ENCODE measurements at places on chromosomes 5 and 9.
A peak's percentile ranks its signal among the peaks of the same experiment; 100 is the strongest.

DNA sequence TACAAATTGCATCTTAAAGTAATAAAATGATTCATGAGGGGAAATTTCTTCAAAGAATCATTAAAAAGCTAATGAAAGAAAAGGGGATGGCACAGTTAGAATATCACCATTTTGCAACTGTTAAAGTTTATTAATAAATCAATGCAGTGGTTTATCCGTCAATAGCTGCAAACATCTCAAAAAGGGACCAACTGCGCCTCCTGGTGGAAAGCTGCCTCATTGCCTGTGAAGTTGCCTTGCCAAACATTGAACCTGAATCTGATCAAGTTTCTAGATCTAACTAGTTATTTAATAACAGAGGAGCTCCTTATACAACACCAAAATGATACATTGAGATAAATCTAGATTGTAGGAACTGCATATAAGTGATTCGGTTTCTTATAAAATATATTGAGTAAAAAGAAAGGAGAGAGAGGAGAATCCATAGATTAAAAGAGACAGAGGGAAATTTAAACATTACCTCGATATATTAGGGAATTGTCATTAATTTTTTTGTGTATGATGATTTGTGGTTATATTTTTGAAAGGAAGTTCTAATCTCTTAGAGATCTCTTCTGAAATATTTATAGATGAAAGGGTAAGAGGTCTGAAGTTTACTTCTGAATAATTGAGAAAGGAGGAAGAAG lies 6.9 kb upstream of the NDUFB6 start:
- peak; percentile 22 for DNase-seq

DNA sequence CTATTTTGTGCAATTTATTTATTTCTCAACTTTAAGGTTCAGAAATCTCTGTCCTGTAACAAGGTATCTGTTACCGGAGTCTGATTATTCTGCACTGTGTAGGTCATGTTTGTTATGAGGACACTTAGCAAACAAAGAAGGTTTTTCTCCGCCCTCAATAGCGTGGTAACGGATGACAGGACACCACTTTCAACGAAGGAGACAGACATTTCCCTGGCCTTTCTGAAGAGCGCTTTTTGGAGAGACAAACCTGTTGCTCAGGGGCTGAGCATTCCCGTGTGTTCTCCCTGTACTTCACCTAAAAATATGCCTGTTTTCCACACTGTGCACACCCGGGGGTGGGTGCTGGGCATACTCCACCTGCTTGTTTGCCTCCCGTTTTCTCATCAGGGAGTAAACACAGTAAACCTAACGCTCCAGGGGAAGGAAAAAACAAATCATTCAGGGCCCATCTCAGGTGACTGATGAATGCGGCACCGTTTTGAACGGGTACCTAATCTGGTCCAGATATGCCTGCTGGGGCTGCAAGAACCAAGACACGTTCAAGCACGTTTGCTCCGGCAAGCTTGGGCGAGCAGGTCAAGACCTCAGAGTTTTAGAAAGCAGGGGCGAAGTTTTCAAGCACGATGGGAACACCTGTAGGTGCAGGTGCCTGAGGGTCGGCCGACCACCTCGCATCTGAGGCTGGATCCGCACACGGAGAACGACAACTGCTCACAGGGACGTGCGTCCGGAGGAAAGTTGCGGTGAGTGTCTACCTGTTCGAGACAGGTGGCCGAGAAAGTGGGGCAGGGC lies 859 bp downstream of the RETREG1 start:
- DNase-seq, result no peak

GRCh38 chr9:109198736-109199382 lies 31.8 kb upstream of the FRRS1L start:
- no peak for DNase-seq

- DNase-seq, result no peak
Observed at GRCh38 chr5:113825176-113825575, 311.7 kb downstream of the YTHDC2 start.

GRCh38 chr5:98513380-98513779 lies 260.1 kb upstream of the RGMB start:
- DNase-seq, result no peak

- DNase-seq, result no peak
Observed at GRCh38 chr5:103744159-103744558, 181.6 kb upstream of the NUDT12 start.

- DNase-seq, result no peak
Observed at GRCh38 chr9:116390303-116391228, 237.0 kb downstream of the PAPPA start.

DNA sequence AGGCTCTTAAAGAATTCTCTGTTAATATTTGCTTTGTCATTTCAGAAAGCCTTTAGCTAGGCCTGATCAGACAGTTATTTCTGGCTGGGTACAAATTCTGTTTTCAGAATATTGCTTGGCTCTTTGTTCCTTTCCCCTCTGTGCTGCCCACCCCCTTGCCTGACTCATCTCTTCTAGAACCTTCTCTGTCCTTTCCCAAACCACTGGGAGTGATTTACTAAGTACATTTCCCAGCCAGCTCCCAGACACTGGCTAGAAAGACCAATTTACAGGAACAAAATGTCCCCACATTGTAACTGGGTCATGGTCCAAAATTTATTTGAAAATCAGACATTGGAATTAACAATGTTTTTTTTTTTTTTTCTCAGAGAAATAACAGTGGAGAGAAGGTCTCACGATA lies 133.1 kb upstream of the MAP1B start:
- DNase-seq, result no peak

DNA sequence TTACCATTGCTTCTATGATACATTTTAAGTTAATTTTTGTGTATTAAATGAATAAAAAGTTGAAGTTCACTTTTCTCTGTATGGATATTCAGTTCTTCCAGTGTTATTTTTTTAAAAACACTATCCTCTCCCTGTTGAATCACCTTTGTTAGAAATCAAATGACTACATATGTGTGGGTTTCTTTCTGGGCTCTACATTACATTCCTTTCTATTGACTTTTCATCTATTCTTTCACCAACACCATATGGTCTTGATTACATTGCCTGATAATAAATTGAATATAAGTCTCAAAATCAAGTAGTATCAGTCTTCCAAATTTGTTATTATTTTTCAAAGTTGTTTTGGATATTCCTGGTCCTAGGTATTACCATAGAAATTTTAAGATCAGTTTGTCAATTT lies 7.3 kb upstream of the RASEF start:
- no peak for DNase-seq

DNA sequence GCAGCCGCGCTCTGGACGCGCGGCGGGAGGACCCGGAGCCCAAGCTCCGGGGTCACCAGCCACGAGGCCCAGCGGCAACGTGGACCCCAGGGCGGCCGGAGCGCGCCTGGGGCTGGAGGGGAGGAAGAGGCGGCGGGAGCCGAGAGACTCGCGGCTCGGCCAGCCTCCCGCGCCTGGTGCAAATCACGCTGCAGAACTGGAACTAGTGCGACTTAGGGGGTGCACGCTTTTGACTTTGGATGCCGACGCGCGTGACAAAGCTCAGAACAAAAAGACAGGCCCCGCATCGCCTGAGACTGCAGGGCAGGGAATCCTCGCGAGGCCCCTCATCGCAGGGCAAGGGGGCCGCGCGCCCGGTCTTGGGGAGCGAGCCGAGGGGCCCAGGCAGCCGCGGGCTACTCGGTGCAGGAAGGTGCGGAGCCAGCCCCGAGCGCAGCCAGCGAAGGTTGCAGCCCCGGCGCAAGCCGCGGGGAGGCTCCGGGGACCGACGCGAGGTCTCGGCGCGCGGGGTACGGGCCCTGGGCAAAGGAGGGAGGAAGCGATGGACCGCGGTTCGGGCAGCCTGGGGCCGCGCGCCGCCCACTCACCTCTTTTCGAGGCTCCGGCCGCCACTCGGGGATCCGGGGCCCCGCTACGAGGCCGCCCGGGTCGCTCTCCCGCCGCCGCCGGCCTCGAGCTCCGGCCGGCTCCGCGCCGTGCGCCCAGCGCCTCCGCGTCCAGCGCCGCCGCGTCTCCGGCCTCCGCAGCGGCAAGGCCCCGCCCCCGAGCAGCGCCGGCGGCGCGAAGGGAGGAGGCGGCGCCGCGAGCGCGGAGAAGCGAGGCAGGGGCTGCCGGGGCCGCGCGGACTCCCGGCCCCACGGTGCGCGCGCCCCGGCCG lies at the start of gene GOLM1:
Gene GOLM1, minus strand, starts transcription at position 735 of the 877 bp plus-strand sequence. CDS start 20,238 bp downstream, outside the sequence.
- peak; percentile 22 for DNase-seq

DNA sequence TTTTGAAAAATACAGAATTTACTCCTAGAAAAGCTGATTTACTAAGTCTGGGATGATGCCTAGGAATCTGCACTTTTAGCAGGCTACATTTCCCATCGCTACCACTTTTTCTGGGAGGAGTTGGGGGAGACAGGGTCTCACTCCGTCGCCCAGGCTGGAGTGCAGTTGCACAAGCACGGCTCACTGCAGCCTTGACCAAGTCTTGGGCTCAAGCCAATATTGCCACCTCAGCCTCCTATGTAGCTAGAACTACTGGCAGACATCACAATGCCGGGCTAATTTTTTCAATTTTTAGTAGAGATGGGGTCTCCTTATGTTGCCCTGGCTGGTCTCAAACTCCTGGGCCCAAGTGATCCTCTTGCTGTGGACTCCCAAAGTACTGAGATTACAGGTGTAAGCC lies 85.9 kb downstream of the NR6A1 start:
- DNase-seq, result no peak

DNA sequence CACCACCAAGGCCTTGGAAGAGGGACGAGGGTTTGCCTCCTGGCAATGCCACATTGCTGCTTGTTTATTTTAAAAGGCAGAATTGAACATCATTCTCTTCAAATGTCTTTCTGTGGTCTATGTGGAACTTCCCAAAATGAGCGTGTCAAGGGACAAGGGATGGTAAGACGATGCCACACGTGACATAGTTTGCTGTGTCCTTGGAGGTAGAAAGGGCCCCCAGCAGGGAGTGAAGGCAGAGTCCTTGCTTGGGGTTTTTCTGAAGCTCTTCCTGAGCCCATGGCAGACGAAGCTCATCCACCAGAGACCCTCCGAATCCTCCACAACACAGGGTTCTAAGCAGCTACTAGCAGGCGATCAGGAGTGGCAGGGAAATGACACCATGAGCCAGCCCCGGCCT lies 28.3 kb downstream of the PRRX2 start:
- no peak for DNase-seq

DNA sequence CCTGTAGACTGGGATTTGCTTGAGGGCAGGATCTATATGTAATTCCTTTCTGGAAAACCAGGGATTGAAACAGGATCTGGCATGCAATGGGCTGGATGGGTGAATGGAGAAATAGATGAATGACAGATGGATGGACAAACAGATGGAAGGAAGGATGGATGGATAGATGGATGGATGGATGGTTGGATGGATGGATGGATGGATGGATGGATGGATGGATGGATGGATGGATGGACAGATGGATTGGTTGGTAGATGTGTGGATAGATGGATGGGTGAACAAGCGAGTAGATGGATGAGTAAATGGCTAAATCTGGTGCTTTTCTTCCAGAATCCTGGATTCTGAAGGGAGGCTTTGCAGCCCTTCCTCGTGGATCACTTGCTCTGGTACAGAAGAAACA lies 162.5 kb upstream of the SMIM23 start:
- no peak for DNase-seq

GRCh38 chr9:124197177-124198095 lies 60.3 kb upstream of the NEK6 start:
- DNase-seq, result no peak

GRCh38 chr5:82205005-82205404 lies 73.1 kb downstream of the RPS23 start:
- no peak for DNase-seq

DNA sequence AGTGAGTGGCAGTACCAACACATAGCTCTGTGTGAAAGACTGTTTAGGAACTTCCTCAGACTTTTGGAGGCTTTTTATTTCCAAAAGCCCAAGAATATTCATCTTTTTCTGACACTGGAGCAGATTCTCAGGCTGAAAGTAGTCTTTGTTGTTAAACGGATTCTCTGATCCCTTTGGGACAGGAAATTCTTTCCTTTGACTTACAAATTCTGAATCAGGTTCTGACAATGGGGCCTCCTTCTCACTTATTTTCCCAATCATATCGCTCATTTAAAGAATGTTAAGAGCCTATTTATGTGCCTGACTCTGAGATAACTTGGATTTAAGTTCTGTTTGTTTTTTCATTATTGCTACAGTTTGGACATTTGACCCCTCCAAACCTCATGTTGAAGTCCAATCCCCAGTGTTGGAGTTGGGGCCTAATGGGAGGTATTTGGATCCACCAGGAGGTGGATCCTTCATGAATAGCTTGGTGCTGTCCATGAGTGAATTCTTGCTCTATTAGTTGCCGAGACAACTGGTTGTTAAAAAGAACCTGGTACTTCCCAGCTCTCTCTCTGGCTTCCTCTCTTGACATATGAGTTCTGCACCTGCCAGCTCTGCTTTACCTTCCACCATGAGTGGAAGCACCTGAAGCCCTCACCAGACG lies 4.1 kb upstream of the ADGRV1 start:
- DNase-seq, result no peak

DNA sequence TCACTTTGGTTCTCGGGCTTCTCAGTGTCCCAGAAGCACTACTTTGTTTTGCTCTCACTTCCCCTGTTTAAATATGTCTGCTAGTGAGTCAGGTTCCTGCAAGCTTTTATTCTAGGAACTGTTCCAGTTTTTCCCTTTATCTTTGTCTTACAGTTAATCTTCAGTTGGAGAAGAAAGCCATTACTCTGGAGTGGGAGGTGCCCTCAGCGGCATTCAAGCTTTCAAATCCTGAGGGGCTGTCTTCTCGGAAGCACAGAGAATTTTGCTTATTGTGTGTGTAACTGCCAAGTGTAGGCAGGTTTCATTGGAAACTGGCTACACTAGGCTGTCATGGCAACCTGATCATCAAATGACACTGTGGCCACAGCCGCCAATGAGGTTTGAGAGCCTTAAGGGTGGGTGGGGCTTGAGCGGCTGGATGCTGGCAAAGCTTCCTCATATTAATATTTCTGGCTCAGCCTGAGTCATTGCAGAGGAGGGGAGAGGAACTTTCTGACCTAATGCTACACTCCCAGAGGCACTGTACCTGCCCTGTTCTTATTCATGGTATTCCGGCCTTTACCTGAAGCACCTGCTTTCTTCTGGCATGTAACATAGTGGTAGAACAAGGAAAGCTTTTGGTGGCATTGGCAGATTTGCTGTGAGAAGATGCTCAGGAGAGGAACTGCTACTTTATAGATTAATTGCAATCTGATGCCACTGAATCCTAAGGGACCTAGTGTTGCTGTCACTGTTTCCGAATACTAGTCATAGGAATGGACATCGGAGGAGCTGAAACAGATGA lies 26.3 kb downstream of the SLC25A25 start:
- DNase-seq, result peak; percentile 98

GRCh38 chr9:114116126-114116747 lies 17.1 kb upstream of the KIF12 start:
- no peak for DNase-seq
